Mesothelial cell of epicardium (in vitro differentiated cells): ENCODE measurements at places on chromosomes 6 and 20. TPM values are rescaled to one million over a fixed set of nuclear protein-coding genes. Genes with fewer than 3 reads are reported as not detected.

The RNF144B gene
- total RNA-seq, result 5.1 to 5.5 TPM (median 5.4 TPM) in 3 replicates

DNA sequence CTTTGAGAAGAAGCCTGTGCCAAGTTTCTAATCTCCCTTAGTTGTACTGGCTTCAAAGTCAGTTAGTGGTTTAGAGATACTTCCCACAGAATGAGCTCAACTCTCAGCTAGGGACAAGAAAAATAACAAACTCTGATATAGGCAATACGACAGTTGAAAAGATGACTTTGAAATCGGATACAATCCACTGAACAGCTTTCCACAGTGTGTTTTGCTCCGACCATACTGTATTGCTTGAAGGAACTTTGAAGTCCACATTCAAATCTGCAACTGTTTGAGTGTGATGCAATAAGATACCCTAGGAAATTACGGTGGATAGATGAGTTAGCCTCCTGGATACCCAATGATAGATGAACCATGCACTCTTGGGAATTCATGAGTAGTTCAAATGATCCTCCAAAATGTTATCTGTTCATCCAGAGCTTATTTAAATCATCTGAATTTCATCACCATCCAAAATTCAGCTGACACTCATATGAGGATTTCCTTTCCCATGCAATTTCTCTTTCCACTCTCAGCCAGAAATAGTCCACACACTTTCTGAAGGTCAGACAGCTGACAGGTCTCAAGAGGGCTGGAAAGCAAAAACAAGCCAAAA lies 443.8 kb downstream of the HAO1 start:
- peaks cover 3% of the 10 kb centered on the region for H3K36me3 ChIP-seq
- H3K4me1 ChIP-seq, result no peaks in the 10 kb centered on the region
- no peak overlapping the region for H3K27ac ChIP-seq
- DNase-seq, result no peak
- no peak overlapping the region for H3K4me3 ChIP-seq

- H3K27ac ChIP-seq, result no peak overlapping the region
- peaks cover 5% of the 10 kb centered on the region for H3K27me3 ChIP-seq
- no peaks in the 10 kb centered on the region for H3K36me3 ChIP-seq
- peaks cover 21% of the 10 kb centered on the region for H3K4me1 ChIP-seq
- DNase-seq, result no peak
Observed at GRCh38 chr6:168578036-168578435, 137.1 kb downstream of the SMOC2 start.

DNA sequence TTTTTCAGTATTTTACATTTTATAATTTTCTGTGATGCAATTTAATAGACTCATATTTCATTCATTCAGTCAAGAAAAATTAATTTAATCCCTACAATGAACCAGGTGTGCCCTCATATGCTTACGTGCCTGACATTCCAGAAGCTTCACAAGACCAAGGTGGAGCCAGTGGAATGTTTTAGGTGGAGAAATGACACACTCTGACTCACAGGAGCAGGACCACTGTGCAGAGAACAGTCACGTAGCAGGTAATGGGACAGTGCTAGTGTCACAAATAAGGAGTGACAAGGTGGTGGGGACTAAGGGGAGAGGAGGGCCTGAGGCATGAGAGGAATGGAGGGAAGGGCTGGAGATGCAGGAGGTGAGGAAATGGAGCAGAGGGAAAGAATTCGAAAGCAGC lies 37.0 kb upstream of the HLA-G start:
- H3K27ac ChIP-seq, result peak overlapping the region; percentile 74
- H3K36me3 ChIP-seq, result no peaks in the 10 kb centered on the region
- peaks cover 85% of the 10 kb centered on the region for H3K27me3 ChIP-seq
- DNase-seq, result no peak
- H3K4me1 ChIP-seq, result peaks cover 10% of the 10 kb centered on the region
- H3K4me3 ChIP-seq, result peak overlapping the region; percentile 26

- no peak overlapping the region for H3K4me3 ChIP-seq
- DNase-seq, result no peak
- no peaks in the 10 kb centered on the region for H3K36me3 ChIP-seq
- H3K27me3 ChIP-seq, result no peaks in the 10 kb centered on the region
Observed at GRCh38 chr6:120157873-120158272, 808.3 kb upstream of the MAN1A1 start.

- no peak overlapping the region for H3K4me3 ChIP-seq
- H3K27me3 ChIP-seq, result peaks cover 34% of the 10 kb centered on the region
- DNase-seq, result no peak
- no peak overlapping the region for H3K27ac ChIP-seq
- H3K4me1 ChIP-seq, result no peaks in the 10 kb centered on the region
- H3K36me3 ChIP-seq, result no peaks in the 10 kb centered on the region
Observed at GRCh38 chr20:22523499-22524392, 60.6 kb downstream of the FOXA2 start.

The ACOT13 gene
- 18.7 to 19.8 TPM (median 19.1 TPM) in 3 replicates for total RNA-seq

The HLA-DRA gene
- not detected in 3 replicates for total RNA-seq

GRCh38 chr20:16587066-16587465 lies 13.8 kb upstream of the KIF16B start:
- H3K4me1 ChIP-seq, result no peaks in the 10 kb centered on the region
- no peak overlapping the region for H3K27ac ChIP-seq
- H3K4me3 ChIP-seq, result no peak overlapping the region

The GRM4 gene
- total RNA-seq, result 0.22 to 0.47 TPM (median 0.27 TPM) in 3 replicates

DNA sequence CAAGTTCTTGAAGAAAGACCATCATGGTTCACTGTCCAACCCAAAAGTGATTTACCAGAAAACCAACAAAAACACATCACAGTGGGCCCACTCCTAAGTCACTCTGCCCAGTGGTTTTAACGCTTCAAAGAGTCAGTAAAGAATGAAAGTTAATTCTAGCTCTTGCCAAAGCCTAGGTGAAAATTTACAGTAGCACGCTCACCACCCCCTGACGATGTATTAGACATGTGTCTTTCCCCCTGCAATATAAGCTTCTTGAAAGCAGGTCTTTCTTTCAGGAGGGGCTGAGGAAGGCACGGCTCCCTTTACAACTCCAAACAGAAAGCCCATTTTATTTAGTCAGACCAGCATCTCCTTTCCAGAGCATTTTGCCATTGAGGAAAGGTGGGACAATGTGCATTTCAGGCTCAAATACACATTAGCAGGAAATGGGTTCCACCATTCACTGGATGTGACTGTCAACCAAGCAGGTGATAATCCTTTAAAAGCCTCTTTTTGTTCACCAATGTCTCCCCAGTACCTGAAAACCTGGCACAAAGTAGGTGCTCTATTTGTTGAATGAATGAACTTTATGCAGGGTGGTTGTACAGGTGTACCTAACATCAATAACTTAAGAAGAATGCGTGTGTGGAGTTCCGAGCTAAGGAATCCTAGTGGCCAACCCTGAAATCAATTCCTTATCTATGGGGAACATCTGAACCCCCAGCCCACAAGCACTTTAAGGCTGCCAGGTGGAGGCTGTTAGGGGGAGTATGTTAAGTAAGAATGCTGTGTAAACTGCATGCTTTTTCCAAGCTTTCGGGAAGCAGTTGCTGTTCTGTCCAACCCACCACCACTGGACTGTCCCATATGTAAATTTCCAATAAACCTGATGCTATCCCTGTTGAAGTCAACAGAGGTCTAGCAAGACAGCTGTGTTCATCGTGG lies 11.4 kb downstream of the EZR start:
- peaks cover 15% of the 10 kb centered on the region for H3K36me3 ChIP-seq
- H3K27me3 ChIP-seq, result no peaks in the 10 kb centered on the region
- H3K27ac ChIP-seq, result peak overlapping the region; percentile 37
- DNase-seq, result no peak

DNA sequence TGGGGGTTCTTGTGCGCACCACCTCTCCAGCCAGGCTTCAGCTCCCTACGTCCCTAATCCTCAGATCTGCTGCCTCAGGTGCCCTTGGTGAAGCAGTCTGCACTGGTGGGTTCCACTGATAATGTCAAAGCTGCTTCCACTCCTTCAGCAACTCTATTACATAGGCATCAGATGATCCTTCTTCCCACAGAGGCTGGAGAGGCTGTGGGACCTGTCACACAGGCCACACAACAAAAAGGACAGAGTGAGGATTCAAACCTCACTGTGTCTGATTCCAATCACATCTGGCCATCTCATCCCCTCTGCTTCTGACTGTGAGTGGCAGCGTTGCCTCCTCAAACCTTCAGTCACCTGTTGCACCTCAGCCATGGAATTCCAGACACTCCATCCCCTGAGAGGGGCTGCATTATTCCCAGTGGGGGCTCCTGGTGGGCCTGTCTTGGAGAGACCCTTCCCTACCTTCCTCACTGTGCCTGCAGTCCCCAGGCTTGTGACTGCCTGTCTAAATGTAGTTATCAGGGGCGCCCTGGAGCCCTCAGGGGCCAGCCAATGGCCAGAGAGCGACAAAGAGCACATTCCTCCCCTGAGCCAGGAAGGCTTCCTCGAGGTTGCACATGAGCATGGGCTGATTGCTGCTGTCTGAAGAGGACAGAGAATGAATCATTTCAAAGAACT lies 211.4 kb upstream of the ECI2 start:
- H3K27ac ChIP-seq, result no peak overlapping the region
- no peaks in the 10 kb centered on the region for H3K36me3 ChIP-seq
- DNase-seq, result no peak
- no peak overlapping the region for H3K4me3 ChIP-seq

GRCh38 chr6:52361414-52361944 lies 472 bp upstream of the PAQR8 start:
- H3K27ac ChIP-seq, result peak overlapping the region; percentile 55
- H3K27me3 ChIP-seq, result peaks cover 12% of the 10 kb centered on the region
- peaks cover 37% of the 10 kb centered on the region for H3K4me1 ChIP-seq
- no peak for DNase-seq
- peak overlapping the region; percentile 75 for H3K4me3 ChIP-seq
- H3K36me3 ChIP-seq, result no peaks in the 10 kb centered on the region

The LY86 gene
- total RNA-seq, result not detected in 3 replicates

GRCh38 chr6:36028088-36028876 lies 674 bp downstream of the MAPK14 start:
- H3K4me3 ChIP-seq, result peak overlapping the region; percentile 85
- peak overlapping the region; percentile 93 for H3K27ac ChIP-seq
- peak; percentile 28 for DNase-seq
- no peaks in the 10 kb centered on the region for H3K36me3 ChIP-seq
- H3K4me1 ChIP-seq, result peaks cover 55% of the 10 kb centered on the region
- no peaks in the 10 kb centered on the region for H3K27me3 ChIP-seq

GRCh38 chr6:13373488-13373886 lies 45.1 kb upstream of the TBC1D7 start:
- H3K4me3 ChIP-seq, result no peak overlapping the region
- peaks cover 6% of the 10 kb centered on the region for H3K27me3 ChIP-seq
- peak overlapping the region; percentile 41 for H3K27ac ChIP-seq
- DNase-seq, result no peak
- peaks cover 27% of the 10 kb centered on the region for H3K4me1 ChIP-seq
- no peaks in the 10 kb centered on the region for H3K36me3 ChIP-seq

- no peaks in the 10 kb centered on the region for H3K36me3 ChIP-seq
- no peak overlapping the region for H3K4me3 ChIP-seq
- no peaks in the 10 kb centered on the region for H3K27me3 ChIP-seq
- no peak for DNase-seq
- no peaks in the 10 kb centered on the region for H3K4me1 ChIP-seq
- H3K27ac ChIP-seq, result no peak overlapping the region
Observed at GRCh38 chr20:7505835-7506221, 434.4 kb downstream of the HAO1 start.

The SGK2 gene
- 7.3 to 10.5 TPM (median 9.9 TPM) in 3 replicates for total RNA-seq

The FOXS1 gene
- 1.9 to 2.5 TPM (median 2.1 TPM) in 3 replicates for total RNA-seq

DNA sequence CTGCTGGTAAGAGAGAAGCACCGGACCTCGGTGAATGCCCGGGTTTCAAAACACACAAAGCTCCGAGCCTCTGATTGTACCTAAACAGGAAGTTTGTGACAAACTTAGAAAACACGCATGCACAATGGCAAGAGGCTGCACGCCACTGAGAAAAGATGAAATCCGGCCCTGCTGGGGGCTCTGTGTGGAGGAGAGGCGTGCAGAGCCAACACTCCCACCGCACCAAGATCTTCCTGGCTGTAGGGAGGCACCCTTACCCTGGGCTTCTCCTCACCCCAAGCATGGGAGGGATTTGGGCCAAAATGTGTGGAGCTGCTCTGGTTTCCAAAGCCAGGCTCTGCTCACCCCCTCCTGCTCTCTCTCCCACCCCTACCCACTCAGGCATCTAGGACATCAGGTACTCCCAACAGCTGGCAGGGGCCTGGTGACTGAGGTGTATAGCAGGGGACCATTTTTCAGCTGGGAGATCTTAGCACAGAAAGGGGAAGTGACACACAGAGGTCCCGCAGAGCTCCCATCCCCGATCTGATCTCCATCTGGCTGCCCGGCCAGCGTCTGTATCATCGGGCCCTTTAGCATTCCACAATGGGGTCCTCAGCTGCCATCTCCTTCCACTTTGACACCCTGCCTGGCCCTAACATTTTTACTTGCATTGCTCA lies 84.2 kb downstream of the TRERF1 start:
- no peak overlapping the region for H3K27ac ChIP-seq
- no peak for DNase-seq
- no peaks in the 10 kb centered on the region for H3K27me3 ChIP-seq
- peaks cover 3% of the 10 kb centered on the region for H3K36me3 ChIP-seq
- H3K4me3 ChIP-seq, result no peak overlapping the region

GRCh38 chr6:119501798-119502483 lies 152.4 kb upstream of the MAN1A1 start:
- H3K36me3 ChIP-seq, result no peaks in the 10 kb centered on the region
- H3K4me3 ChIP-seq, result no peak overlapping the region
- no peak overlapping the region for H3K27ac ChIP-seq
- no peak for DNase-seq
- peaks cover 26% of the 10 kb centered on the region for H3K4me1 ChIP-seq
- no peaks in the 10 kb centered on the region for H3K27me3 ChIP-seq

The POM121L2 gene
- 0.07 TPM in 1 of 3 replicates, not detected in the others for total RNA-seq

The SLC22A2 gene
- total RNA-seq, result 0.07 TPM in 1 of 3 replicates, not detected in the others

GRCh38 chr20:63115651-63116411 lies 100.1 kb downstream of the YTHDF1 start:
- no peak overlapping the region for H3K4me3 ChIP-seq
- H3K36me3 ChIP-seq, result no peaks in the 10 kb centered on the region
- no peak for DNase-seq
- H3K4me1 ChIP-seq, result no peaks in the 10 kb centered on the region
- no peak overlapping the region for H3K27ac ChIP-seq
- peaks cover 63% of the 10 kb centered on the region for H3K27me3 ChIP-seq

DNA sequence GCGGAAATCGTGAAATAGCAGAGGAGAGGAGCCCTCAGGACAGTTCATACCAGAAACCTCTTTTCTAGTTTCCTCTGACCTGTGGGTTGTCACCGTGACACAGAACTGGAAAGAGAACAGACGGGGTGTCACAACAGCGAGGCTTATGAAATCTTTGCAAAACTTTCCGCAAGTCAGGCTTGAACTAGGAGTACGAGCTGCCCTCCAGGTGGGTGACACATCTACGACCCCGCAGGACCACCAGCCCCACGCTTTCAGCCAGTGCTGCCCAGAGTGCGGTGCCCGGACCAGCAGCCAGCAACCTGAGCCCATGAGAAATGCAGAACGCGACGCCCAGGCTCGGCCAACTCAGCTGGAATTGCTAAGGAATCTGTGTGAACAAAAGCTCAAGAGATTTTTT lies 30.8 kb downstream of the WRNIP1 start:
- peaks cover 3% of the 10 kb centered on the region for H3K36me3 ChIP-seq
- H3K4me3 ChIP-seq, result no peak overlapping the region
- peaks cover 32% of the 10 kb centered on the region for H3K4me1 ChIP-seq
- no peaks in the 10 kb centered on the region for H3K27me3 ChIP-seq
- H3K27ac ChIP-seq, result no peak overlapping the region
- DNase-seq, result no peak
